HTR-8/SVneo (cell line): ENCODE measurements at places on chromosomes 16 and 17.

DNA sequence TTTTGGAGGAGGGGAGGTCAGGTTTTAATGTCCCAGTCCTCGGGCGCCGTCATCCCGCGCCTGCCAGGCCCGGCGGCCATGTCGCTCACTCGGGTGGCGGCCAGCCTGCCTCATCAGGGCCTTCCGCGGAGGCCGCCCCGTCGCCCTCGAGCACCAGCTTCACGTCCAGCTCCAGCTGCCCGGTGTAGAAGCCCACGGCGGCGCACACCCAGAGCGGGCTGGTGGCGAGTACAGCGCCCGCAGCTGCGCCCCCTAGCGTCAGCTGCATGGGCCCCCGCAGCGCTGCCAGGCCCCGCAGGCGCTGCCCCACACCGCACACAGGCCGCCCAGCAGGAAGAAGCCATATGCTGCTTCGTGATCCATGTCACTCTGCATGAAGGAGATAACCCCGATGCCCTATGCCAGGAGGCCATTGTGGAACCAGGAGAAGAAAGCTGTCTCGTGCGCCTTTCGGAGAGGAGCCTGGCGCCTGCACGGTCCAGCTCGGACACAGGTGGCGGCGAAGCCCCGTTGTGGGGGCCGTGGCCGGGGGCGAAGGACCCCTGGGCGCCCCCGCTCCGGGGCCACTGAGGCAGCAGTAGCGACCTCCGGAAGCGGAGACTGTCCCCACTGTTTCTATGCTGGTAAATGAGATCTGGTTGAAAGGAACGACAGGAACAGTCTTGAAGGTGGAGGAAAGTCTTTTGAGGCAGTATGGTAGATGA, 9.6 kb downstream of the AP2B1 start:
- DNase-seq: no peak

DNA sequence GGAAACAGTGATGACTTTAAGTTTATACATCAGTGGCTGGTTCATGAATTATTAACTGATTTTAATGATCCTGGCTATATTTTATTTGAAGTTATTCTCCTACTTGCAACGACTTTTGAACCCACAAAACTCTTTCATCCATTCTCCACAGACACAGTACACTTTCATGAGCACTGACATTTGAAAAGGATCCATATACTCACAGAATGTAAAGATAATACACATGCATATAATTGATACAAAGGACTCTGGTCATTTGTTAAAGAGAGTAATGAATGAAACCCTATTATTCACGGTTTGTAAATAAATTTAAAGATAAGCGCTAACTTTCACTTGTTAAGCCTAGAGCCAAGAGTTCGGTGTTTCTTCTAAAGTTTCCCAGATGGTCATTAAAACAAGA, 3.3 kb downstream of the TOX3 start:
- DNase-seq: no peak

DNA sequence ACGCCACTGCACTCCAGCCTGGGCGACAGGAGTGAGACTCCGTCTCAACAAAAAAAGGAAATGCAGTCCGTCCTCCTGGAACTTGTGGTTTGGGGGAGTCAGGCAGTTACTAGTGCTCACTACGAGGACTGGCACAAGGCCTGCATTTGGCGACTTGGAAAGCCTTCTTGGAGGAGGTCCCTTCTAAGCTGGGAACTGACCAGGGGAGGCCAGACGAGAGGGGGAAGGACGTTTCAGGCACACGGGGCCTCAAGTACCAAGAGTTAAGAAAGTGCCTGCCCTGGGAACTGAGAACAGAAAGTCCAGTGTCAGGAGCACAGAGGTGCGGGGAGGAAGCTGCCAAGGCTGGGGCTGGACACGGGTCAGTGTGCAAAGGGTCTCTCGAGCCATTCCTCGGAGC, 89.9 kb downstream of the ABR start:
- no peak for DNase-seq

- DNase-seq: no peak
Observed at GRCh38 chr17:78225088-78225865, 6.2 kb upstream of the TMEM235 start.

- no peak for DNase-seq
Observed at GRCh38 chr17:82989881-82990280, 89.5 kb upstream of the METRNL start.

DNA sequence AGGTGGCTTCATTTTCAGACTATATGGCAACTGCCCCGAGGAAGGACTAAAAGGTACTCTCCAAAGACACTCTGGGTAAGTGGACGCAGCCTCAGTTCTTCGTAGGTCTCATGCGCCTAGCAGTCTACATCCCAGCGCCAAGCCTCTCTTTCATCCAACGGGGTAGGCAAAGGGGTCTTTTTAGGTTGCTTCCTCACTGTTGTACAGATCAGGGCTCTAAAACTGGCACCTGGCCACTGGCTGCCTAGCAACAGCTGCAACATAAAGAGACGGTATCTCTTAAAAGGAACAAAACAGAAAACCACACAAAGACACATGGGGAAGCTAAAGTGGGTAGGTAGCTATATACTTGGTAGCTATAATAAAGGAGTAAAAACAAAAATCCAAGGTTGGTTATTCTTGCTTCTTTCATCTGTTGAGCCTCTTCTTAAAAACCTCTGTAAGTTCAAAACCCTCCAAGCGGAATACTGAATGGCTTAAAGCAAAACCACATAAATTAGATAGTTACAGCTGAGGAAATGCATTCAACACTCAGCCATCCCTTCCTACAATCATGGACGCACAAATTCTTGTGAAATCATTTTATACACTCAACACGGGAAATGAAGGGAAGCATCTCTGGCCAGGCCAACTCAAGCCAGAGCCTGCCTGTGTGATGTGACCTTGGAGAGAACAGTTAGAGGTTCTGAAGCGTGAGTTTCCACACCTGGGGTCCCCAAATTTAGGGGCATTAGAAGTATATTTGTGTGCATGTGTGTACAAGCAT, 22.7 kb downstream of the CYTH1 start:
- no peak for DNase-seq

GRCh38 chr16:10519929-10520868, 60.2 kb downstream of the EMP2 start:
- DNase-seq: no peak

DNA sequence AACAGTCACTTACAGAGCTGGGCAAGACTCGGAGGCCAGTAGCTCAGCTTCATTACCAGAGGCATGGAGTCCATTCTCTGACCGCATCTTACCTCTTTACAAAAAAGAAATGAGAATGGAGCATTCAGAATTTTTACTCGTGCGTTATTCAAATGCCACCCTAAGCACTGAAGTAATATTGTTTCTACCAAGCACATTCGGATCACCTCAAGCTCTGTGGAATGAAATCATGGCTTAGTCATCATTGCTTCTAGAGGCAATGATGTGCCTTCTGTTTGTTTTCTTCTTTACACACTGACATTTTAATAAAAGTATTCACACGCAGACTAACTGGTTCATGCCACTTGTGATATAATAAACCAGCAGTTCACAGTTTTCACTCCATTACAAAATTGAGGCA, 206.8 kb downstream of the PHKB start:
- DNase-seq: no peak

- no peak for DNase-seq
Observed at GRCh38 chr16:20409398-20410120, at the start of gene ACSM5. Gene ACSM5, plus strand, starts transcription at chr16:20409534. Its CDS starts 1,951 bp downstream, at chr16:20411485.

DNA sequence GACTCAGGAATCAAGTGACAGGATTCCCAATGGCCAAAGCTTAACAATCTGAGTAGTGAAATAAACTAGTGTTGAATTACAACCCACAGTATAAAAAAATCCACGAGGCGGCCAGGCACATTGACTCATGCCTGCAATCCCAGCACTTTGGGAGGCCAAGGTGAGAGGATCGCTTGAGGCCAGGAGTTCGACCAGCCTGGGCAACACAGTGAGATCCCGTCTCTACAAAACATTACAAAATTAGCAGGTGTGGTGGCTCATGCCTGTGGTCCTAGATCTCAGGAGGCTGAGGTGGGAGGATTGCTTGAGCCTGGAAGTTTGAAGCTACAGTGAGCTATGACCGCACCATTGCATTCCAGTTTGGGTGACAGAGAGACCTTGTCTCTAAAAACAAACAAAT, 133.8 kb downstream of the CPPED1 start:
- no peak for DNase-seq

DNA sequence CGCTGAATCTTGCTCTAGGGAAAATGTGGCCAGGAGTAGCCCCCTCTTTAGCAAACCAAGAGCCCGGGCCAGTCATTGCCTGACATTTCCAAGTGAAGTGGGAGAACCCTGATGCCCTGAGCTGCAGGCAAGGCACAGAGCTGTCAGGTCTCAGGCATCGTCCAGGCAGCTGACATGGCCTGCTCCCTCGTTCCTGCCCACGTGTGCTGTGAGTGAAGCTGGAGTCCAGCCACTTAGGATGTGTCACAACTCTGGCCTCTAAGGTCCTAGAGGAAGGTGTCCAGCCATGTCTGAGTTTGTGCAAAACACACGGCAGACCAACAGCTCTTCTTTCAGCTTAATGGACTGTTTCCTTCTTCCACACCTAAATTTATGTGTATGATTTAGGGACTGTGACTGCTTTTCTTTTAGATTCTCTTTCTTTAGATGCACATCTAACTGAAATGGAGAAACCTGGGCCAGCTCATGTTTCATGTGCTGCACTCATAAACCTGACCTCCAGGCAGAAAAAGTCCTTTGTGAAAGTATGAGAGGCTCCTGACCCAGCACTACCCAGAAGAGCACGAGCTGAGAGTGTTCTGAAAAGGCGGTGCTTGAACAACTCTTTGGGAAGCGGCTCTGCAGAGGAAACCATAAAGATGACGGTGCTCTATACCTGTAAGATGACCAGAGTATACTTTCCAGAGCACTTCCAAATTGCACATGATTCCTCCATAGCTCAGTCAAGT, 14.8 kb upstream of the LIMD2 start:
- no peak for DNase-seq

DNA sequence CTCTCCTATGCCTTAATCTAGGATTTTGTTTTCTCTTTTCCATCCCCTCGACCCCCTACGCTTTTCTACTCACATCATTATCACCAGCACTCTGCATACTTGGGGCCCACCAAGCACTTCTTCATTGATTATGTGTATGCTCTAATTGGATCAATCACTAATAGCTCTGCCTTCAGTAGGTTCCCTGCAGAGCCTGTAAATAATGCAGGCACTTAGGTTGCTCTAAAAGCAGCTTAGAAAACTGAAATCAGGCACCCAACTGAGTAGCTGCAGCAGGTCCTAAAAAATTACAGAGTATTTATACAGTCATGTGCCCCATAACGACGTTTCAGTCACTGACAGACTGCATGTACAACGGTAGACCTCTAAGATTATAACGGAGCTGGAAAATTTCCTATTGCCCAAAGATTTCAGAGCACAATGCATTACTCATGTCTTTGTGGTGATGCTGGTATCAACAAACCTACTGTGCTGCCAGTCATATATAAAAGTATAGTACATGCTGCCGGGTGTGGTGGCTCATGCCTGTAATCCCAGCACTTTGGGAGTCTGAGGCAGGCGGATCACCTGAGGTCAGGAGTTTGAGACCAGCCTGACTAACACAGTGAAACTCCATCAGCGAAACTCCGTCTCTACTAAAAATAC, 280.4 kb downstream of the HS3ST3B1 start:
- no peak for DNase-seq

GRCh38 chr16:85535352-85536072, 77.6 kb upstream of the GSE1 start:
- no peak for DNase-seq

DNA sequence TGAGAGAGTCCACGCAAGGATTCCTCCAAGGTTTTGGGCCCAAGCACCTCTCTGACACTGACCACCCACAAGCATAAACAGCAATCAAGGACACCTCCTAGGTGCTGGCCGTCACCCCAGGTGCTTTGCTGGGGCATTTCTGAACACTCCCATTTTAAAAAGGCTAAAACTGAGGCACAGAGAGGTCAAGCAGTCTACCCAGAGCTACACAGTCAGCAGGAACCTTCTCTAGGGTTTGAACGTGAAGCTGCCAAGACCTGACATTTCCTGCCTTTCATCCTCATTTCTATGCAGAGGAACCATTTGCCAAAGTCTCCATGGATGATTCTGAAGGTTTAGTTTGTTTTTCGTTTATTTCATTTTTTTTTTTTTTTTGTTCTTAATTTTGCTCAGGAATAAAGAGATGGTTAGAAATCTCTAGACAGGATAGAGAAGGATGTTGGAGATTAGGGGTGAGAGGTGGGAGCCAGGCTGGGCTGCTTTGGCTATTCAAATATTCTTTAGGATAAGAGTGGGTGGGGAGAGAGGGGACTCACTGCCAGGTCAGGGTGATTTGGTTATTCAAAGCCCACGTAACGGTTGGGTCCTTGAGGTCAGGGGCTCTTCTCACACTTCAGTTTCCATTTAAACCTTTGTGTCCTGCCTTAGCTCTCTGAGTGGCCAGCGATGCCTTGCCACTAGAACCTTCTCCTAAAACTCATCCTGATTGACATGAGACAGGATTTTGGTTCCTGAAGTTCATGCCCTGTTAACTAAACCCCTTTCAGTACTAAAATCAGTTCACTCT, 6.2 kb downstream of the PLCG2 start:
- DNase-seq: no peak

DNA sequence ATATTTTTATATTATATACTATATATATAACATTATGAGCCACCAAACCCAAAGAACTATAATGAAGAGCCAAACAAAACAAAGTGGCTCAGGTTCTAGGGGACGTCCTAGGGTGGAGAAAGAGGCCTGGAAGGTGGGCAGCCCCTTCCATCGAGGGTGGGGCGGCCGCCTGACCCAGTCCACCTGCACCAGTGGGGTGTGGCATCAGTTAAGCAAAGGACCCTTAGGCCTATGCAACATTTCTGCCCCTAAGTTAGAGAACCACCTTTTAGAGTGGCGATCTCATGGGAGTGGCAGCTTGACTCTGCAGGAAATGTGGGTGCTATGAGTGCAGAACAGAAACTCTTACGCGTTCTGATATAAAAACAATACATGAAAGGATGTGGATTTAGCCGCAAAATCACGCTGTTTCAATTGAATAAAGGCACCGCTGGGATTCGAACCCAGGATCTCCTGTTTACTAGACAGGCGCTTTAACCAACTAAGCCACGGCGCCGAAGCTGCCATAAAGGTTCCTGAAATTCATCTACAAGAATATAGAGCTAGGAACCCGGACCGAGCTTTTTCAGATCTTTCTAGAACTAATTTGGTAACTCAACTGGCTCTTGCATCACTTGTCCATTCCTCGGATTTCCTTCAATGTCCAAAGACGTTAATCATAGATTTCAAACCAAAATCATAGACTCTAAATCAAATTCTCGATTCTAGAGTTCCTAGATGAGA, 15.6 kb upstream of the AURKB start:
- DNase-seq: peak; percentile 25

- no peak for DNase-seq
Observed at GRCh38 chr17:44002141-44002848, 2.1 kb upstream of the NAGS start.

DNA sequence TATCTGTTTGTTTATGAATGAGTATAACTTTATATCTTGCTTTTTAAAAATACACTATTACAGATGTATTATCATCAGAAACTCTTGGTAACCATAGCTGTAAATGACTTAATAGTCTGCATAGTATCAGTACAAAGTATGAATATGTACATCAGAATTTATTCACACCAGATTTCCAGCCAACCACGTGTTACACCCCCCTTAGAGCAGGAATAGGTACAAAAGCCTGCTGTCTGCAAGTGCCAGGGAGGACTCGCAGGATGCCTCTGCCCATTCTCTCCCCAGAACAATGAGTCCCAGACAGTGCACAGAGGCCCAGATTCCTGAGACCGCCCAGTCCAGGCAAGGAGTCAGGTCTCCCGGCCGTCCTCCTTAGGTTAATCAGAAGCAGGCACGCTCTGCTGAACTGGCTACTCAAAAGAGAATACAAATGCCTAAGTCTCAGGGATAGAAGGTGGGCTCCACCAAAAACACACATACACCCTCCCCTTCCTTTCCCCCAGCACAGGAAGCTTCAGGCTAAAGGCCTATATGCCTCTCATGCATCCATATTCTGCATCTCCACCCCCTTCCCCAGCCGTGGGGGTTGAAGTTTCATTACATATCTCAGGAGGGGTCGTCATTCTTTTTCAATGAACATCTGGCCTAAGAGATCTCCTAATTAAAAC, 159.1 kb upstream of the CDH11 start:
- no peak for DNase-seq
